T-cell (primary cell): ENCODE measurements at places on chromosomes 1 and 21.

DNA sequence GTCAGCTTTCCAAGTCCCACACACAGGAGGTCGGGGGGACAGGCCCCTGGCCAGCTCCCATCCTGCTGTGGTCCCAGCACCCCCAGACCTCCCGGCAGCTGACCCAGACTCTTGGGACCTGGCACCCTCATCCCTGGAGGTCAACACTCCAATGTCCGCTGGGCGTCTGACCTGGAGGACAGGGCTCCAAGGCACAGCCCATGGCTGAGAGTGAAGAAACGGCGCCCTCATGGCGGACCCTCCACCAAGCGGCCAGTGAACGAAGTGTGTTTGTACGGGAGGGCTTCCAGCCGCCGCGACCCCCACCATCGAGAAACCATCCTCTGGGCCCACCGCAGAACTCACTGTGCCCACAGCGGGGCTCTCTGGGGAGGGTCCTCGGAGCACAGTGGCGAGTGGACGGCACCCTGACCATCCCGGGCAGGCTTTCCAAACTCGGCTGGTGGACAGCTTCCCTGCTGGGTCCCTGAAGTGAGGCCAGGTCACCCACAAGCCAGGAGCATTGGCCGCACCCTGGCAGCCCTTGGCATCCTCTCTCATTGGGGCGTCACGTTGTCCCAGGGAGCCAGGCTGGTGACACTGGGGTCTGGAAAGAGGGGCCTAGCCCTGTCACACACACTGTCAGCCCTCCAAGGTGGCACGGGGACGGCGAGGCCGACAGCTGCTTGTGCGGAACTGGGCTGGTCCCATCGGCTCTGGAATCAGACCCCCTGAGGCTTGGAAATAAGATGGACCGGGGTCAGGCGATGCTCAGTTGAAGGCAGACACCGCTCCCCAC is 47.8 kb upstream of the COL6A2 start:
- DNase-seq, result no peak

DNA sequence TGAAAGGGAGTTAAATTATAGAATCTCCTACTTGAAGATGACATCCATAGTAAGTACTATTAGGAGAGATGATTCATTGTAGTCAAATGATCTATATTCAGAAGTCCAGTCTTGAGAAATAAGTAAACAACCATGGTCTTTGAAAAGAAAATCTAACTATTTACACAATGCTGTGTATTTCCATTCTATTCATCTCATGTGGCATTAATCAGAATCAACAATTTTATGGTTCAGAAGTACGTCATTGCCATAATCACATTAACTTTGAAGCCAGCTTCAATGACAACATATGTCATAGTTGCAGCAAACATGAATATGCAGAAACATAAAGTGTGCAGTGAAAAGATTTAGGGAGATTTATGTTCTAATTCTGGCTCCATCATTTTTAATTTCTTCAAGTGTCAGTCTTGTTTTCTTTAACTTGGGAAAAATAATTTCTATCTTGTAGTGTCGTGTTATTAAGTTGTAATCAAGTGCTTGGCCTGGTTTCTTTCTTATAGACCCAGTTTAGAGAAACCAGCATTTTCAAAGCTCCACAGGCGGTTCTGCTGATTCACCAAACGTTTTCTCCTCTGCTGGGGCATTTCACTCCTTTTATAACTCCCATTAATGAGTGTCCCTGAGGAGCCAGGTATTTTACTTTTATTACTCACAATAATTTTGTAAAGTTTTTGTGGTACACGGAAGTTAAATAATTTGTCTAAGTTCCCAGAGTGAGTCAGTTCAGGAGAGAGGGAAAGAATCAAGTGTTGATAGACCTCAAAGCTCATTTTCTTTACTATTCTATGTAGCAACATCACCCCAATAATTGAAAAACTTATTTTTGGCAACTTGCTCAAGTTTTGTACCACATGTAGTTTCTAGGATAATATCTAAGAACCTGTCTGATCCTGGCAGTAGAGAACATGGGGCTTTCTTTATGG is 35.9 kb upstream of the PTGS2 start:
- no peak for DNase-seq

DNA sequence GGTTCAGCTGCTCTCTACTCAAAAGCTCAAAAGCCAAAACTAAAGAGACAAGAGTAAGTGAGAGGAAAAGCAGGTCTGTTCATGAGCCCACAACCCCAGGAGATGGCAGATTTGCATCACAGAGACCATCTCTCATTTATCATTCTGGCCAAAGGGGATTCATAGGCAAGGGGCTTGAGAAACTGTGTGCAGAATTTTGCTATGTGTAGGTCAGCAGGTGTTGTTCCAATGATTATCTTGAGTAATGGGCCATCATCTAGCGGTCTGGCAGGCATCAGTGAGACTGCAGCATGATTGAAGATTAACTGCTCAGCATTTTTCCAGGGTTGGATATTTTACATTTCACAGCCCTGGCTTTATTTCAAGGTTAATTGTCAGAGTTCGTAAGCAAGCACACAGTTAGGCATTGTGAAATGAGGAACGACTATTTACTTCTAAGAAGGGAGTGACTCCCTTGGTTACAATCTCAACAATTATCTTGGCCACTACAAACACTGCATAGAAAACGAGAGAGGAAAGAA is 1204.6 kb upstream of the TMPRSS15 start:
- no peak for DNase-seq

DNA sequence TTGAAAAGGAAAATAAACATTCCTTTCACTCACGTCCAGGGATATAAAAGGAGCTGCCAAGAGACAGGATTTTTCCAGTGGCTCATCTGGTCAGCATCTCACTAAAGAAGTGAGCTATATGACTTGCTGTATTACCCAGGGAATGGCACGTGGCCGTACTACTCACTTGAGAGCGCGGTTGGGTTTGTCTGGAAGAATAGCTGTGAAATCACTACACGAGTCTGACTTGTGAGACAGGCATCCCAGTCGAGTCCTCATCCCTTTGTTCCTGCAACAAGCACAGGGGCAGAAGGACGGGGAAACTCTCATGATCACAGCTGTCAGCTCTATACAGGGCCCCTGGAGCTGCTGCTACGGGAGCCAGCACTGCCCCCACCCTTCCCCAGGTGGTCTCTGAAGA is 17.7 kb downstream of the RGS8 start:
- no peak for DNase-seq

- no peak for DNase-seq
These were observed 10.1 kb downstream of the HLX start for GRCh38 chr1:220889333-220889732.

GRCh38 chr1:59164371-59164770 is 132.5 kb upstream of the FGGY start:
- no peak for DNase-seq

DNA sequence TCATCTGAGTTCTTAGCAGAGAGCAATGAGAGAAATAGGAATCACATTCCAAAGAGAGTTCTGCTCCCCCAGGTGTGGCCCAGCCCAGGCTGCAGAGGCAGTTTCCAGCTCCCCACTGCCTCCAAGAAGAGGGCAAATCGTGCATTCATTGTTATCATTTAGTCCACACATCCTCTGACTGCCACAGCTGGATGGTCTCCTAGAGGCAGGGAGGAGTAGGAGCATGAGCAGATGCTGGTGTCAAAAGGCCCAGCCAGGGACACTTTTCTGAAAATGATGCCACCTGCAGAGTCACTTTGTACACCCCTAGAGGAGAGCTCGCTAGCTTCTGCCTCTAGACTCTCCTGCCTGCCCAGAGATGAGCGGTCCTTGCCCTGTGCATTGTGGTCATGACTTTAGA is 33.6 kb upstream of the GNPAT start:
- DNase-seq, result no peak

- no peak for DNase-seq
These were observed 58.2 kb downstream of the ZNF644 start for GRCh38 chr1:90963651-90964050.

DNA sequence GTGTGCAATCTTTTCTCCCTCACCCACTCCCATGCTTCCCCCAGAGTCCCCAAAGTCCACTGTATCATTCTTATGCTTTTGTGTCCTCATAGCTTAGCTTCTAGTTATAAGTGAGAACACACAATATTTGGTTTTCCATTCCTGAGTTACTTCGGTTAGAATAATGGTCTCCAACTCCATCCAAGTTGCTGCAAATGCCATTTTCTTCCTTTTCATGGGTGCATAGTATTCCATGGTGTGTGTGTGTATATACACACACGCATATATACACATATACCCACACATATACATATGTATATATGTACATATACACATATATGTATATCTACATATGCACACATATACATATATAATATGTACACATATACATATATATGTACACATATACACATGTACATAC is 69.3 kb downstream of the ERG start:
- DNase-seq, result no peak

GRCh38 chr1:24266398-24266941 is 52.7 kb upstream of the GRHL3 start:
- no peak for DNase-seq

DNA sequence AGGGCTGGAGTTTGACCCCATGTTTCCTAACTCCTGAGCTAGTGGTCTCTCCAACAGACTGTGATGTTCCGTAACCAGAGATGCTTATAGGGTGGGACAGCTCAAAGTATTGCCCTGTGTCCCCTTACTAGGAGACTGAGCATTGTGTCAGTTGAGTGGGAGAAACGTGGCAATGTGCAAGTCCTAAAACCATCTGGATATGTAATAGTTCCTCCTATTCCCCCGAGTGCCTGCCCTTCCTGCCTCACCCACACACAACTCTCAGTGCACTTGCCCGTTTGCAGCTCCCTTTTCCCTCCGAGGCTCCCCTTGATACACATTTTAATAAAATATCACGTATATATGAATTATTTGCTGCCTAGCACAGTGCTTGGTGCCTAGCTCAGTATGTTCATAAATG is 3.4 kb downstream of the PIGV start:
- no peak for DNase-seq

DNA sequence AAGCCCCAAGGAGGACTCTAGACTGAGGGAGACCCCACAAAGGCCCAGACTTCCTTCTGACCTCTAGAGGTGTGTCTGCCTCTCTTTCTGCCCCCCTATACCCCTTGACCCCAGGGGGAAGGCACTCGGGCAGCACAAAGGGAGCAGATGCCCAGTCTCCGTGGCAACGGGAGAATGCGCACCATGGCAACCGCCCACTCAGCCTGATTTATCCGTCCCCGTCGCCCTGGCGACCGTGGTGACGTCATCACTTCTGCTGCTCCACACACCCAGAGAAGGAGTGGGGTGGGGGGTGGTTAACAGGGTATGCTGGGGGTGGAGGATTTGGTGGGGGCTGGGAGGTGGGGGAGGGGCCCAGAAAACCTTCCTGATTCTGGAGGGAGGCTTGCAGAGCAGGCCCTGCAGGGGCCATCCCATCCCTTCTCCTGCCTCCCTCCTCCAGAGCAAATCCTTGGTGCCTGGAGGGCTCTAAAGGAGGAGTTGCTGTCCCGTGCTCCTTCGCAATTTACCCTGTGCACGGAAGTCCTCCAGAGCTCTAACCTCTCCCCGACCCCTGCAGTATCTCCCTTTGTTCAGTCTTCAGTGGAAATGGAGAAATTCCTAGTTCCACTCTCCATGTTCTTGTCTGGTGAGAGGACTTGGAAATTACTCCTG is 6.3 kb downstream of the CELF3 start:
- peak; percentile 24 for DNase-seq

- DNase-seq, result no peak
These were observed 1.0 kb upstream of the PGLYRP4 start for GRCh38 chr1:153349363-153350320.

- no peak for DNase-seq
These were observed 39.3 kb downstream of the SPAG17 start for GRCh38 chr1:118145721-118146120.

DNA sequence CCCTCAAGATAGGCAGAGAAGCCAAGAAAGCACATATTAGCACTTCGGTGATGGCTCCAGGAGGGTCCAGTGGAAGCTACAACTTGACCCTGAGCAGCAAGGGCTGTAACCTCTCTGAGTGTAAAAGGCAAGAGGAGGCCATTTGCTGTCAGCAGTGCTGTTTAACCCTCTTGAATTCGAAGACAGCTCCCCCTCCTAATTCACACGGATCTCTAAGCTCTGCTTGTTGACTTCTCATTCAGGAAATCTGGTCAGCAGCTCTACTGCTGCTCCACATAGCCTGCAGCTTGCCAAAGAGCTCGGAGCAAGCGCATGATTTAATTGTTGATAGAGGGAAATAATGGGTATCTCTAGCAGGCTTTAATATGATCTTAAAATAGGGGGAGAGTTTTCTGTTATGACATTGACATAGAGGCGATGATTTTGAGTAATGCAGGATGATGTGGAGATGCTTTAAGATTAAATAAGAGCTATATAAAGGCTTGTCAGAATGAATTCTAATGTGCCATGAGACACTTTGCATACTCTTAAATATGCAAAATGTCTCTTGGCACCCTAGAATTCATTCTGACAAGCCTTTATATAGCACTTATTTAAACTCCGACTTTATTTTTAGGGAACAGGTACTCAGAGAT is 79.4 kb upstream of the USH2A start:
- no peak for DNase-seq

DNA sequence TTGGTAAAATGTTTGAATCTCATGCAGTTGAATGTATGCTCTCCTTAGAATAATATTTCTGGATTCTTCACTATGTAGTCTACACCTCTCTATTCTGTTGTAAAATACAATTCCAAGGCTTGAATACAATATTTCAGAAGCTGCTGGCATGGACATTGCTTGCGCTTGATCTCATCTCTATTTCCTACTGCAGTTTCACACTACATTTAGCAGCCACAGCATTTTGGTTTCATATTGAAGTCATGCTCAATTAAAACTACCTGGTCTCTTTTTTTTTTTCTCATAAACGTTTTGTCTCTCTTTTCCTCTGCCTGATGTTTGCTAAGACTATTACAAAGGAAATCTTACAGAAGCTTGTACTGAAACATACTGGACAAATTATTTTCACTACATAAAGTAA is 631.0 kb upstream of the TMPRSS15 start:
- no peak for DNase-seq

DNA sequence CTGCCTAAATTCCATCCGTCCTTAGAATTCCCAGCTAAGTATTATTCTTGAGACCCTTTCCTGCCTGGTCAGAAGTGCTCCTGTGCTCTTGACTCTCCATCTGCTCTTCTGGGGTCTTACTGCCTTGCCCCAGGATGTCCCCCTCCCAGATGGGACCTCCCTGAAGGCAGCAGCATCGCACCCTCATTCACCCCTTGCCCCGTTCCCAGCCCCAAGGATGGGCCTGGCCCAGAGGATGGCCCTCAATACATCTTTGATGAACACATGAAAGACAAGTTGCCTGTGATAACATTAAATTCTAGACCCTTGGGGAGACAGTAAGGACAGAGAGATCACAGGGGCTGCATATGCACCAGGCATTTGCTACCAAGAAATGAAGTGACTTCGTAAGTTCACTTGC is 167.2 kb downstream of the TRABD2B start:
- no peak for DNase-seq

GRCh38 chr1:247156787-247157232 is 15.0 kb downstream of the ZNF124 start:
- no peak for DNase-seq

DNA sequence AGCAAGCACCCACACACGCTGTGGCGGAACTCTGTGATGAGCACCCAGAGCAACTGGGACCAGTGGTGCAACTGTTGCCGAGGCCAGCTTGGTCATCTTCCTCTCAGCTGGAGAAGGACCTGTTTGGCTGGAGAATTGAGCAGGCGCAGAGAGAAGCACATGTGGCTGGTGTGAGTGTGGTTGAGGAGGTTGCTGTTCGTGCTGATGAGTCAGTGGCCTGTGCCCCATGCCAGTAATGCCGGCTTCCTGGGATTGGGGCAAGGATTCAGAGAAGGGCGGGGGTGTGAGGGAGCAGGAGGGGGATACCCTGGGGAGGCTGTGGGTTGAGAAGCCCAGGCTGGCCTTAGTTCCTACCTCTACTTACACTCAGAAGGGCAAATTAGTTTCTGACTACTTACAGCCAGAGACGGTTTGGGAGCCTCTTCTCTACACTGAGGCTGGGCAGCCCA is 57.5 kb upstream of the EPS8L3 start:
- no peak for DNase-seq

- DNase-seq, result no peak
These were observed 25.0 kb upstream of the PRELP start for GRCh38 chr1:203450479-203451149.
